ENCODE measurements at places on chromosomes 12 and 14. TPM values are rescaled to one million over a fixed set of nuclear protein-coding genes. Genes with fewer than 3 reads are reported as not detected.

Gene LDHB
- 588 TPM for total RNA-seq

Gene IAPP
- total RNA-seq = not detected

Gene PRPH
- not detected for total RNA-seq

Gene NOS1
- total RNA-seq = not detected

Gene AKAP5
- 0.68 TPM for total RNA-seq

Gene WDR20
- 20.1 TPM for total RNA-seq

DNA sequence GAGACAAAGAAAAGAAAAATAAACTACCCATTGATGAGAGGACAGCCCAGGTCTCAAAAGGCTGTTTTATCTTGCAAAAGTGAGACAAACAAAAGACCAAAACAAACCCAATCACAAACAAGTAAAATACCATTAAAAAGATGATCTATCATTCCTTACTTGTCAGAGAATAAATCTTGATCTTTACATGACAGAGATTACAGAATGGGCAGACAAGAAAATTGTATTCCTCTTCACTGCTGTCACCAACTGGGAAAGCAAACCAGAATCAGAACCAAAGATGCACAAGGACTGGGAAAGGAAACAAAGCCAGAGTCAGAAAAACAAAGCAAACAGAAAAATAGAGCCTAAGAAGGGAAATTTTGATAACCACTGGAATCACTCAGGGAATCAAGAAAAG lies 444.0 kb upstream of the PDE3A start:
- DNase-seq = no peak

- no peak for DNase-seq
Measured at GRCh38 chr12:46296822-46297221, 28.0 kb upstream of the SLC38A1 start.

- no peak for DNase-seq
Measured at GRCh38 chr14:85172290-85172689, 357.7 kb upstream of the FLRT2 start.

GRCh38 chr14:32039401-32040030 lies 37.6 kb upstream of the ARHGAP5 start:
- no peak for DNase-seq

GRCh38 chr14:22174412-22175277 lies 414.4 kb downstream of the DAD1 start:
- DNase-seq = no peak

DNA sequence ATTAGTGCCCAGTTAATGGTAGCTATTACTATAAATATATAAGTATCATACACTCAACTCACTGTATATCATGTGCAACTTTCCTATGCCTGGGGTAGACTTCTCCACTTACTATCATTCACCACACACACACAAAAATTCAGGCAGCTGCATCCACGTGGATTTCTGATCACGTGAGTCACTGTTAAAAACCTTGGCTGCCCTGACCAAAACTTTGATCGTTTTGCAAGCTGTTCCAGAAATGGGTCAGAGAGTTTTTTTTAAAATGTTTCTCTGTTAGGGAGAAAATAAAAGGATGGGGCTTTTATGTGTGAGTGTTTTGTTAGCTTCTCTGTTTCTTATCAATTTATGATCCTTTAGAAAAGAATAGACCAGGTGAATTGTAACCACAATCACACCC lies 198.2 kb upstream of the CNOT2 start:
- DNase-seq = no peak

GRCh38 chr12:6122201-6122600 lies 2.3 kb downstream of the VWF start:
- DNase-seq = no peak

- no peak for DNase-seq
Measured at GRCh38 chr14:44979273-44979672, 17.3 kb downstream of the TOGARAM1 start.

DNA sequence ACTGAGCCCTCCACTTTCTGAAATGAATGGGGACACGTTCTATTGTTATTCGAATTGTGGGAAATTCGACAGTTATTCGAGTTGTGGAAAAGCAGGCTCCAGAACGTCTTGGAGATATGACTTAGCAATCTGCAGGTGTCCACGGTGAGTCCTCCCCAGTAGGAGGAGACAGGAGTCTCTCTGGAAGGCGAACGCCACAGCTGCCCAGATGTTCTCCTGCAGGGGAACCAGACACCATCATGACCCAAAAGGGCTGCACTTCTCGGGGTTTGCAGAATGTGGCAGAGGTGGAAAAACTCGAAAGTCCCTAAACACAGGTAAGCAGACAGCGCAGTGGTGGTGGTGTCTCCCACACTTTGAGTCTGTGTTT lies 363.6 kb upstream of the SFSWAP start:
- no peak for DNase-seq

All from dermis blood vessel endothelial cell (primary cell).